ENCODE measurements at places on chromosomes 16 and 17. TPM values are rescaled to one million over a fixed set of nuclear protein-coding genes. Genes with fewer than 3 reads are reported as not detected.
A peak's percentile ranks its signal among the peaks of the same experiment; 100 is the strongest.

The CYGB gene
- 3.7 TPM for total RNA-seq

The KRT40 gene
- not detected for total RNA-seq

DNA sequence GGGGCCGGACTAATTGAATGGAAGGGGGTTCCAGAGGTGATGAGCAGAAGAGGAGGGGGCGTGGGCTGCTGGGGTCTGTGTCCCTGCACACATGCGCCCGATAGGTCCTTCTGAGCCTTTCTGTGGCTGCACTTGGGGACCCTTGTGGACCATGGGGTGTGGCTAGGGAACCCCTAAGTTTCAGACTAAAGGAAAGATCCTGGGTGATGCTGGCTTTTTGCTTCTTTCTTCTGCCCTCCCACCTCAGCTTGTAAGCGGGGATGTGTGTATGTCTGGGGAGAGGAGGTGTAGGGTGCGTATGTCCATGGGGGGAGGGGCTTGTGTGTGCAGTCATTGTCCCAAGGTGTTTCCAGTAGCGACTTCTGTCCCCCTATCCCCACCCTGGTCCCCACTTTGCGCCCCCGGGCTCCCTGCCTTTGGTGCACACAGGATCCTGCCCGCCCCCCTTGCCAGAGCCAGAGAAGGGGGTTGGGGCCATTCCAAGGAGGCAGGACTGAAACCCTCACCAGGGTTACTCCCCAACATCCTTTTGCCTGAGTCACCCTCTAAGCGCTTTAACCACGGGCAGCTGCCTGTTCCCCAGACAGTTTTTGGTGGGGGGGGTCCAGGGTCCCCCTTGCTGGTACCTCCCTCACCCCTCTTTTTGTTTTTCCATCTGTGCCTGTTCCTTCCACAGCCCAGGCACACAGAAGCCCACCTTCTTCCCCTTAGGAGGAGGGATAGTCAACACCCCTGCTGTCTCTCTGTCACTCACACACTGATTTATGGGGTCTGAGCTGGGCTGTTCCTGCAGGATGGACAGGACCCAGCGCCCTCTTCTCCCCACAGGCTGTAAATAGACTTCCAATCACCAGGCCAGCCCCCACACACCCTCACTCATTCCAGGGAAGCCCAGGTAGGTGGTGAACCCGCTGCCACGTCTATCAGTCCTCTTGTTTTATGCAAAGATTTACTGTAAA, 83.2 kb downstream of the ARHGAP23 start:
- peaks cover 28% of the 10 kb centered on the region for H3K4me1 ChIP-seq
- 0 out of 2 replicates have a peak, but pooled peaks cover 1% of the 10 kb centered on the region for H3K36me3 ChIP-seq
- peak overlapping the region; percentile 59 for H3K4me3 ChIP-seq
- no peak for DNase-seq
- no peak overlapping the region for H3K27ac ChIP-seq
- H3K27me3 ChIP-seq = peaks cover 24% of the 10 kb centered on the region

- no peak overlapping the region for H3K4me3 ChIP-seq
- peaks cover 4% of the 10 kb centered on the region for H3K36me3 ChIP-seq
- no peaks in the 10 kb centered on the region for H3K4me1 ChIP-seq
- DNase-seq = no peak
- H3K27ac ChIP-seq = no peak overlapping the region
- H3K27me3 ChIP-seq = no peaks in the 10 kb centered on the region
Measured at GRCh38 chr16:81702506-81702905, 76.6 kb upstream of the PLCG2 start.

- peaks cover 22% of the 10 kb centered on the region for H3K36me3 ChIP-seq
- H3K4me3 ChIP-seq = no peak overlapping the region
- H3K27ac ChIP-seq = no peak overlapping the region
- DNase-seq = no peak
- H3K4me1 ChIP-seq = no peaks in the 10 kb centered on the region
Measured at GRCh38 chr16:68347605-68348004, 36.8 kb downstream of the PRMT7 start.

DNA sequence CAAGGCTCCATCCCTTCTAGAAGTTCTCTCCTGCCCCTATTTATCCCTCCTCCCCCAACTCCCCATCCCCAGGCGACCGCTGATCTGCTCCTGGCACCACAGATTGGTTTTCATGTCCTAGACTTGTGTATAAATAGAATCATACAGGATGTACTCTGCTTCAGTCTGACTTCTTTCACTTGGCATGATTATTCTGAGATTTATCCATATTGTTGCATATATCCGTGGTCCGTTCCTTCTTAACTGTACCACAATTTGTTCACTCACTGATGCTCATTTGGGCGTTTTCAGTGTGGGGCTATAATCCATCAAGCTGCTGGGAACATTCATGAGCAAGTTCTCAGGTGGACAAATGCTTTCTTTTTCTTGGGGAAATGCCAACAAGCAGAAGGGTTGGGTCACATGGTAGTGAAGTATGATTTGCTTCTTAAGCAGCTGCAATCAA, 23.9 kb downstream of the PITPNM3 start:
- H3K4me3 ChIP-seq = no peak overlapping the region
- H3K27me3 ChIP-seq = no peaks in the 10 kb centered on the region
- H3K4me1 ChIP-seq = peaks cover 10% of the 10 kb centered on the region
- DNase-seq = no peak
- H3K36me3 ChIP-seq = no peaks in the 10 kb centered on the region
- no peak overlapping the region for H3K27ac ChIP-seq

- H3K4me3 ChIP-seq = no peak overlapping the region
- H3K4me1 ChIP-seq = peaks cover 2% of the 10 kb centered on the region
- no peaks in the 10 kb centered on the region for H3K27me3 ChIP-seq
- no peaks in the 10 kb centered on the region for H3K36me3 ChIP-seq
- no peak overlapping the region for H3K27ac ChIP-seq
Measured at GRCh38 chr16:5506021-5506420, 408.4 kb upstream of the EEF2KMT start.
